ENCODE measurements at places on chromosomes 6 and 20.

DNA sequence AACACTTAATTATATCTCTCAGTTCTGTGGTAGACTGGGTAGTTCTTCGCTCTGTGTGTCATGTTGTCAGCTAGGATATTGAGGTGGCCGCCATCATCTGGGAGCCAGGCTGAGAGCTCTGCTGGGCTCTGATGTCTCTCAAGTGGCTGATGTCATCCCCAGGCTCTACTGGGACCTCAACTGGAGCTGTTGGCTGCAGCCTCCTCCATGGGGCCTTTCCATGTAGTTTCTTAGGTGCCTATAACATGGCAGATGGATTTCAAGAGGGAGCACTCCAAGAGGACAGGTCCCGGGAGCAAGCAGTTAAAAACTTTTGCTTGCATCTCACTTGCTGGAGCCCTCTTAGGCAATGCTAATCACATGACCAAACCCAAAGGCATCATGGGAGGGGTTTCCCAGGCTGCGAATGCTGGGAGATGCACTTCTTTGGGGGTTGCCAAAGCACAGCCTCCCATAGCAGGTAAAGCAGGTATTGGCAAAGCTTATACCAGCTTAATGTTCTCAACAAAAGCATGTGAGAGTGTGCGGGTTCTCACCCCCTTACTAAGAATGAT is 129.8 kb downstream of the TMEM242 start:
- DNase-seq, result no peak

DNA sequence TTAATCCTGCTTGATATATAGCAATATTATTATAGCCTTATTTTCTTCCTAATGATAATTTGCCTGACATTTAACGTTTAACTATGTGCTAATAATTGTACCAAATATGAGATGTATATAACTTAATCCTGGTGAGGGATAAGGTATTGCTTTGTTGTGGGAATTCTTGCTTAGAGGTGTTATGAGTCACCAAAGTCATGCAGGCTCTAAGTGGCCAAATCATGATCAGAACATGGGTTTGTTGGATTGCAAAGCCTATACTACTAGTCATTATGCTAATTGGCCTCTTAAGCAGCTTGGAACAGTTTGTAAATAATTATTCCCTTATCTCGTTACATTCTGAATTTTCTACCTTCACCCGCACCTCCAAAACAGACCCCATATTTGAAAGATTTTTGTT is 21.9 kb upstream of the C6orf141 start:
- no peak for DNase-seq

GRCh38 chr20:3177746-3178485 is 4.6 kb upstream of the LZTS3 start:
- DNase-seq, result no peak

GRCh38 chr6:1923449-1923848 is 313.7 kb downstream of the FOXC1 start:
- no peak for DNase-seq

GRCh38 chr6:43737272-43738081 is 32.5 kb upstream of the VEGFA start:
- no peak for DNase-seq

GRCh38 chr6:34973547-34974248 is 84.6 kb downstream of the ANKS1A start:
- no peak for DNase-seq

DNA sequence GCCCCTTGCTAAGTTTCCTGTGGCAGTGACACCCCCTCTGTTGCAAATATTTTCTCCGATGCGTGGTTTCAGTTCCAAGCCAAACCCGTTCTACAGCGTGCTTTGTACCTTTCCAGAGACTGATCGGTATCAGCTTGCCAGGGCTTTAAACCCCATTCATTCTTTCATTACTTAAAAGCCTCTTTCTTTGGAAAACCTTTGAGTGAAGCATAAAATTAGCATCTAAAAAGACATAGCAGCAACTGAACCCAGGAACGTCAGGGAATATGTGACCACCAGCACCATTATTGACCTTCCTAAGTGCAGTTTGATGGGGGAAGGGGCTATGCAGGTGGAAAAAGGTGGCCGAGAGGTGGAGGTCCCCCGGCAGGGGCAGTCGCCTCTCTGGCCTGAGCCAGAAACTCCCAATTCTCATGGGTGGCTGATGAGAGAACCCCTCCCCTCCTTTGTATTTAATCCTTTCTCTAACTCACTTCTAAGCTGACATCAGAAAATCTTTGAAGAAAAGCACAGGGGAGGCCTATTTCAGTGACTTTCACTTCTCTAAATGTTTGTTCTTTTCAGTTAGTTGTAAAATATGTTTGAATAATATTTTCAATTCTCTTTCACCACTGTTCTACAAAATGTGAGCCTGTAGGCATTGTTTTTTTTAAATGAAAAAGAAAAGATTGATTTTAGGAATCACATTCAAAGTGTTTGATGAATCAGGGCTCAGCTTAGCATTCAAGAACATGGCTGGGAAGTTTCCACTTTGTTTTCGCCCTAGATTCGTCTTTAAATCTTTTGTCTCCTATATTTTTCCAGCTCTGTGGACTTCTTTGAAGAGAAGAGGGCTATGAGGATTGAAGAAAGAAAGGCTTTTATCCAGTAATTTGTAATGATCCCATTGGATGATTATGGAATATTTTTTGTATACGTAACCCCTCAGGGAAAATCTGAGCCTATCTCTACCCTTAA is 89.2 kb downstream of the RSPH3 start:
- DNase-seq, result no peak

DNA sequence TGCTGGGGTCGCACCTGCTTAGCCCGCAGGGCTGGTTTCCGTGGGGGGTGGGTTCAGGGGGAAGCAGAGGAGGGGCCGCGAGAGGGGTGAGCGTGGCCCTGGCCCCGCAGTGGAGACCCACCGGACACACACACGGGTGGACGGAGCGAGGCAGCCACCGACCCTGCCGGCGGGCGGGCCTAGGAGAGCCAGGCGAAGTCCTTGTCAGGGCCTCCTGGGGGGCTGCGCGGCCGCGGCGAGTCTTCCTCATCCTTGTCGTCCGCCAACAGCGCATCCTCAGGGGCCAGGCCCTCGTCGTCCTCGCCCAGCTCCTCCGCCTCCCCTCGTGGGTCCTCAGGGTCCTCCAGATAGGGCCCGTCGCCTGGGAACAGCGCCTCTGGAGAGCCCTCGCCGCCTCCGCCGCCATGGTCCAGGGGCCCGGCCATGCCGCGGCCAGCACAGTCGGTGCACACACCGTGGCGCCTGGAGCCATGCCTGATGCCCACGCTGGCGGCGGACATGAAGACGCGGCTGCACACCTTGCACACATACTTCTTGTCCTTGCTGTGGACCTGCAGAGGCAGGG is 7.3 kb downstream of the SLC2A4RG start:
- DNase-seq, result no peak

- no peak for DNase-seq
These were observed 19.8 kb downstream of the NEDD9 start for GRCh38 chr6:11212664-11213063.

DNA sequence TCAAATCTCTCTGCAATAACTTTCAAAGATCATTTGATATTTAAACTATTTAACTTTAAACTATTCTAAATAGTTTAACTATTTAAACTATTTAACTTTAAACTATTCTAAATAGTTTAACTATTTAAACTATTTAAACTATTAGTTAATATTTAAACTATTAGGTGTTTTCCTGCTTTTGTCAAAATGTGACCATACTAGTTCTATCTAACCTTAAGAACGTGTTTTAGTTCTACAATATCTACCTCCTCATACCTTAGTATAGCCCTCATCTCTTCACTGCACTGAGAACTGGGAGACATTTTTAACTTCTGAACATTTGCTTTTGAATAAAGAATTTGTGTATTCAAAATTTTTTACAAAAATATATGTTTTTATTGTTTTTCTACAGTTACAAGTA is 429.1 kb downstream of the ADGRB3 start:
- no peak for DNase-seq

DNA sequence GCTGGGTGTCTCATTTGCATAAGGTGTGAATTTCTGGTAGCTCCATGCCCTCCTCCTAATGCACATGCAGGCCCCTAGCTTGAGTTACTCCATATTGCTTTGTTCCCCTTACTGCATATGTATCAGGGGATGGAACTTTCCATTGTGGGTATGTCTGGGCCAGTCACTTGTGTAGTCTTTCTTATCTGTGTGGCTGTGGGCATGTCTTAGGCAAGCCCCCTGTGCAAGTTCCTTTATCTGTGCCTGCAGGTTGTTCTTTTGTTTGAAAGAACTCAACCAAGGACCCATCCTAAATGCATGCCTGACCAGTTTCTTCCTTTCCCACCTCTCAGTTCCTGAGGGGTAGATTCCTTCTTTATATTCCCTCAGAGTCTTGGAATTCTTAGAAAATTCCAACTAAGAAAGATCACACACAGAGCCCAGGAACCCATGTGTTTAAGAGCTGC is 23.6 kb downstream of the MBOAT1 start:
- no peak for DNase-seq

DNA sequence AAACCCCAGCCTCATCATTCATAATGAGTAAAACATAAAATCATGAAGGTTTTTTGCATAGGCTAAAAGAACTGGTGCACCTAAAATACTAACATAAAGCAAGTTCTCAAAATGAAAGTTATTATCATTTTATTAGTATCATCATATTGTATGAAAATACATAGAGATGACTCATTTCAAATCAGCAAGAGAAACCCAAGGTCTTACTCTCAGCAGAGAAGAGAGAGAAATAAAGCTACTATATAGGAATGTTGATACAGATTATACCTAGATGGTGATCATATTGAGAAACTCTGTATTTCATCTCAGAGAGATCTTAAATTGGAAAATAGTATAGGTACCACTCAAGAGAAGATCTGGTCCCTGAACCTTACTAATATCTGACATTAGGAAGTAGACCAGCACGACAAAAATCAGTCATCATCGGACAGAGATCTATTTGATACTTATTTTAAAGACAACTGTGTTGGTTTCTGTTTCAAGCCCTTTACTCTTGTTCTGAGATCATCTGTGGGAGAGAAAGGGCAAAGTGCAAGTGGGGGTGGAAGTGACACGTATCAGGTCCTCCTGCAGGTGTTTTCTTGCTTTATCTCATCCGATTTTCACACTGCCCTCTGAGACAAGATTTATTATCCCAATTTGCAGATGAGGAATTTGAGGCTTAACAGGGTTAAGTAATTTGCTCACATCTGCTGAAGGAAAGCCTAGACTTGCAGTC is 532.3 kb downstream of the MAFB start:
- DNase-seq, result no peak

- no peak for DNase-seq
These were observed 11.2 kb downstream of the SLC22A1 start for GRCh38 chr6:160132776-160133338.

- DNase-seq, result no peak
These were observed 25.4 kb downstream of the PTK7 start for GRCh38 chr6:43101497-43101896.

DNA sequence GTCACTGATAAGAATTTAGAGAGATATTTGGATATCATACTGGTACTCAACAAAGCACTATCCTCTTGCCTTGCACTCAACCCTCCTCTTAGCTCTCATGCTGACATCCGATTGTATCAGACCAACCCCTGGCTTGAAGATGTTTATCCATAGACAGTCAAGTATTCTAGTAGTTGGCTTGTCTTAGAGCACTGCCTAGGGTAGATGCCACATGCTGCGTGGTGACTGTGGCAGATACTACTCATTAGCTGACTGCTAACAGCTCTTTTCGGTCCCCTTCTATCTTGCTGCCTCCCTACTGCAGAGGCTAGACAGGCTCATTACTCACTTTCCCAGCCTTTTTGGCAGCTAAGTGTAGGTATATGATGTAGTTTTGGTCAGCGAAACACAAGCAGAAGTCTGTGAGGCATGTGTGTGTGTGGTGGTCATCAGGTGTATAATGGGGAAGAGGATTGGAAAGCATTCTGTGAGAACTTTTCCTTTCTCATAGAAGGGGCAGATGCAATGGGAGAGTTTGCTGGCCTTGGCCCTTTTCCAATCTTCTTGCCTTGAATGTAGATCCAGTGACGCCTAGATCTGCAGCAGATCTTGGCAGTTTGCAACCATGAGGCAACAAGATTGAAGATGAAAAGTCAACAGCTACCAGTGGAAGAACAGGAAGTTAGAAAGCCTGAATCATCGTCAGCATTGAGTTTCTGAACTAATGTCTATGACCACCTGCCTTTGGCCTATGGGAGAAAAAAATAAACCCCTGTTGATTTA is 4.4 kb upstream of the IFNGR1 start:
- DNase-seq, result no peak

DNA sequence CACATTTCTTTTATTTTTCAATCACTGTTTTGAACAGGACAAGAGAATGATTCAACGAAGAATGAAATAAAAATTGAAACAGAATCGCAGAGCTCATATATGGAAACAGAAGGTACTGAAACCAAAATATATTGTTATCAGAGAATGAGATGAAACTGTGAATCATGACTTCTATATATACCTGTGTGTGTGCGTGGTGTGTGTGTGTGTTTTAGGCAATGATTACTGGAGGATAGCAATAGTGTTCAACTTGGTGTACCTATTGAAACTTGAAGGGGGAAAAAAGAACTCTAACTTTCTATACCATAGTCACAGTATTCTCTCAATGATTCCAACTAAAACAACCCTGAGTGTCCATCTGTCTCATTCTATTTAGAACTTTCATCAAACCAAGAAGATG is 586.6 kb downstream of the KIF16B start:
- no peak for DNase-seq

- no peak for DNase-seq
These were observed 75.5 kb upstream of the TNFAIP3 start for GRCh38 chr6:137791281-137792159.

DNA sequence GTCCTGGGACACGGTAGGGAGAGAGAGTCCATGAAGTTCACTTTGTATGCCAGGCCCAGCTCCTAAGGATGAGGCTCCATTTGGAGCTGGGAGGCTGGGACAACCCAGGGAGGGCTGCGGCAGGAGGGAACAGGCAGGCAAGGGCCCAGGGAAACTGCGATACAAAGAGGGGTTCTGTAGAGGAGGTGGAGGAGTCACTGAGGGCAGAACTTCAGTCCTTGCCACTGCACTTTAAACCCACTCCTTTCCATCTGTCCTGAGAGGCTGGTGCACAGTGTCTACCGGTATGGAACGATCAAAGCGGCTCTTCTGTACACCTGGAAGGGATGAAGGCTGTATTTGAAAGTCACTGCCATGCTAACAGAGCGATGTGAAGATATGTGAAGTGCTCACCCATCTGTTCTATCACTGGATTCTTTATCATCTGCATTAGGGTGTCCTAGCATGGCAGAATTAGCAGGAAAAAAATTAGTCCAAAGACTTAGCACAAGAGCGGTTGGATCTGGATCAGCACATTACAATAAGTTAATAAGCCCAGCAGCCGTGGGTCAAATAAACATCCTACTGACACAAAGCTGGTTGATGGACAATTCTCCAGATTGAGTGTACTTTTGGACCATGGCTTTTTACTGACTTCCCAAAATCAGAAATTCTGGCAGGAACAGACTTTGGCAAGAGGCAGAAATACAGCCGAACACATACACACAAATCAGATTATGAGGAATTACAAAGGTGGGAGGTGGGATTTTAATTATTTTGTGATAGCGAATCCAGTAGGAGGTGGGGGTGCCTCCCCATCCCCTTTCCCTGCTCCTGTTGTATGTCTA is 20.9 kb upstream of the ZFAND3 start:
- no peak for DNase-seq

- DNase-seq, result no peak
These were observed 11.4 kb downstream of the CTSZ start for GRCh38 chr20:58995461-58996225.

- DNase-seq, result no peak
These were observed 37.6 kb upstream of the MDFI start for GRCh38 chr6:41600499-41601247.

GRCh38 chr6:2563635-2564034 is 187.1 kb downstream of the MYLK4 start:
- no peak for DNase-seq

- DNase-seq, result no peak
These were observed 570.4 kb upstream of the GJE1 start for GRCh38 chr6:141562186-141562811.

Measured in effector CD8-positive, alpha-beta T cell (primary cell).